ENCODE measurements at places on chromosomes 2 and 18.

GRCh38 chr18:22975508-22975907, 42.4 kb downstream of the RBBP8 start:
- no peak for DNase-seq

DNA sequence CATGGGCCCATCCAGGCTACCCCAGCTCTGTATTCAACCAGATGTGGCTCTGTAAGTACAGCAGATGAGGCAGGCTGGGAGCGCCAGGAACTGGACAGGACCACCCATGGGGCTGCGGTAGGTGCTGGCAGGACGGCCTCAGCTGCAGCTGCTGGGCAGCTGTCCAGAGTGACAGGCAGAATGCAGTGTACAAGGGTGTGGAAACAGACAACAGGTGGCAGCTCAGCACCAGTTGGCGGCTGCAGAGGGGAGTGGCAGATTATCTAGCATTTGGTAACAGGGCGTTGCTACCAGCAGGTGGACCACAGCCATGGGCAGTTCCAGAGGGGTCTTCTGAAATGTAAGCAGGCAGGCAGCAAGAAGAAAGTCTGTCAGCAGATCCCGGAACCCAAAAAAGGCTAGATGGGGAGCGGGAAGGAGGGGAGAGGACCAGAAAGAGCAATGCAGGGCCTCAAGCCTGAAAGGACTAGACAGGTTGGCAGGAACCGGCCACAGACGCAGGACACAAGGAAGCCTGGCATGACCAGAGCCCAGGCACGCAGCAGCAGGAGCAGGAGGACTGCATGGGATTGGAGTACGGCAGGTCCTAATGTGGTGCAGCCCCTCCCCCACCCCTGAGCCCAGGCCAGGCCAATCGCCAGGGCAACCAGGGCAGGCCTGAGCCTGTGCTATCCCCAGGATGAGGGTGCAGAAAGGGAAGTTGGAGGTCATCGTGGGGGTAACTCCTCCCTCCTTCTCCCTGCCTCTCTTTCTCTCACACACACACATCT, 24.7 kb downstream of the PKDCC start:
- DNase-seq = no peak

DNA sequence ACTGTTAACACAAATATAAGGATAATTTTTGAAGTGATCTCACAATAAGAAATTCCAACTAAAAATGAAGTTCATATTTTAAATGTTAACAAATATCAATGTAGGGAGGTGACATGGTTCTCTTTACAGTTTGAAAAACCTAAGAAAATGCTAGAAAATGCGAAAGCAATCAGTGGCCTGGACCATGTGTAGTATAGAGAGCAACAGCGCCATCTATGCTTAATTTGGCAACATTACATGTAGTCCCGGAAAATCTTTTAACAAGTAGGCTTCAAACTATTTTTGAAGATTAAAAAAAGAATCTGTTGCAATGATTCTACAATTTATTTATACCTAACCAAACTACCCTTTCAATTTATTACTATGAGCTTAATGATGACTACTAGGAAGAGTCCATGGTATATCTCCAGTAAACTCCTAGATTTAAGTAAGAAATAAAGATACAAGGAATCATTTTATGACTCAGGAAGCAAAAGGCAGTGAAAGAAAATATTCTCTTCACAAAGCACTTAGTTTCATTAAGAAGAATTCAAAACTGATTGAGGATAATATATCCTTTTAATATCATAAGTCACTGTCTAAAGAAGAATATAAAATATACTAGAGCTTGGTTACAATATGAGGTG, 33.3 kb downstream of the NDUFA10 start:
- DNase-seq = peak; percentile 44

DNA sequence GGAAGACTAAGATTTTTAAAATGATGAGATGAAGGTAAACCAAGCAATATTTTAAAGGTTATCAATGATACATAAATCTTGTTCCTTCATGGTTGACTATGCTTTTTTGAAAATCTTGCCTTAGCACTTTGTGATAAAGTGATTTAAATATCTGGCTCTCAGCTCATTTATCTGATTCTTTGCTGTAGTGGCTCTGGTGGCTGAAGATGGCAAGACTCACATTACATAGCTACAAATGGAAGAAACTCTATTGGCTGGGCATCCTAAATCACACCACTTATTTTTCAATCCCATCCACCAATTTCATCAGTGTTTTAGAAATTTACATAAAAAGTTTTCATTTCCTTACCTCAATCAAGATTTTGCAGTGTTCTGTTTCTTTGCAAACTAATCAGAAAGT, 16.6 kb upstream of the APCDD1 start:
- no peak for DNase-seq

DNA sequence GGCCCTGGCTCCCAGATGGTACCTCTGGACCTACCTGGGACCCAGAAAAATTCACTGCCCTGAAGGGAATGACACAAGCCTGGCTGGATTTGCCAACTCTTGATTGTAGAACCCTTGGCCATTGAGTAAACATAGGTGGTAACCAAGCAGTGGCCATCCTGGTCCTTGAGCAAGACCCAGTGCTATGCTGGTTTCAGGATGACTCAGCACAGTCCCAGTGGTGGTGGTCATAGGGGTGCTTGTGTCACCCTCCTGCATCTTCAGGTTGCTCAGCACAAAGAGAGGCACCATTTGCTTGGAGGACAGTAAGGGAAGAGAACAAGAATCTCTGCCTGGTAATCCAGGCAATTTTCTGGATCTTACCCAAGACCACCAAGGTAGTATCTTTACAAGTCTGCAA, 52.9 kb downstream of the UPP2 start:
- no peak for DNase-seq

DNA sequence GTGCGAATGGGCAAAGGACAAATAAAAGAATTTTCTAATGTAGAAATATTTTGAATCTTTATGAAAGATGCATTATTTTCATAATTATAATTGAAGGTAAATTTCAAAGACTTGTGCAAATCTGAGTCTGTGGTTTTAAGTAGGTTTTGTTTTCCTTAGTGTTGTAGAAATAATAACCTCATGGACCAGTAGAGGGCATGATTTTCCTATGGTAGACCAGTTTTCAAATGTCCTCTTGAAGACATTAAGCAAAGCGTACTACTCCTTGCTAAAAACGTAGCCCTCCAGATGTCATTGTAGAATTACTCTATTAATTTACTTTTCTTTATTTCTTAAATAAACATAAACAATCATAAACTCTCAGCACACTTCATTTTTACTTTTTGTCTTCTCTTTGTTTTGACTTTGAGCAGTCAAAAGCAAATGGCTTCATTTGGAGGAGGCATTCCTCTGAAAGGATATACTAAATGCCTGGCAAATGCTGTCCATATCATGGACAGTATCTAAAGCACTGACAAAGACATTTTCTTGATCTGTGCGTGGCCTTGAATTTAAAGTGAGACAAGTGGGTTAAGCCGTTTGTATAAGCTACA, 85.8 kb upstream of the FAM237A start:
- DNase-seq = peak; percentile 56

All from SK-N-MC (cell line).